ENCODE measurements at places on chromosomes 4 and X.
A peak's percentile ranks its signal among the peaks of the same experiment; 100 is the strongest.

DNA sequence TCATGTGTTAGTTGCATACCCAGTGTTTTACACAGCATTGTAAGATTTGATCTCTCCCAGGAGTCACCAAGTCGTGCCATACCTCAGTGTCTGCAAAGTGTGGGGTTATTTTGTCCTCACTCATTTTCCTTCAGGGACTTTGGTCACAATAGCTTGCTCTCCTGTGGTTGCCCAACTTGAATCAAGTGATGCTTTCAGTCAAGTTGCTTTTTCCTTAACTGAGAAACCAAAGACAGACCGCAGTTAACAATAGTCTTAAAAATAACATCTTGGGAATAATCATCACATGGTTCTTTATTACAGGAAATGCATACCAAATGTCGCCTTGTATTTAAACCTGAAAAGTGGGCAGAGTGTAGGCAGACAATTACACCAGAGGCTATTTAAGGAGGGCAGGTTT is 44.5 kb upstream of the NDP start:
- DNase-seq: no peak

DNA sequence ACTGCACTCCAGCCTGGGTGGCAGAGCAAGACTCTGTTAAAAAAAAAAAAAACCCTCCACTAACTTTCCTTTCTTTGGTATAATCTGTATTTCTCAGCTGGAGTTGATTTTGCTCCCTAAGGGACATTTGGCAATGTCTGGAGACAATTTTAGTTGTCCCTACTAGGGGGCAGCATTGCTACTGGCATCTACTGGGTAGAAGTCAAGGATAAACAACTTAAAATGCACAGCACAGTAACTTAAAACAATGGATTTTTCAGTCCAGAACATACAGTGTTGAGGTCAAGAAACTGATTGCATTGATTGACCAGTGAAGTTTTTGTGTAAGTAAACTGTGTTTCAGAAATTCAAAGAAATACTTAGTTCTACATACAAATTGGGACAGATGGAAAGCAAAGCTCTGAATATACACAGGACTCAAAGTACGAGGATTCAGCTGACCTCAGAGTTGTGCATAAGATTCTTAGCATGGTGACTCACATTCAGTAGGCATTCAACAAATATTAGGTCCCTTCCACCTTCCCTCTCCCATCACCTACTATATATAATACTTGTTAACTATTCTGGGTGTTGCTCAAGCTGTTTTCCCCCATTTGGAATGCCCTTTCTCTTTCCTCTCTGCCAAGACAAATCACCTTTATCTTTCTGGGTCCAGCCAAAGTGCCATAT is 8.8 kb downstream of the DDX53 start:
- DNase-seq: peak; percentile 2

GRCh38 chr4:16883806-16884205 is 14.6 kb downstream of the LDB2 start:
- DNase-seq: no peak

DNA sequence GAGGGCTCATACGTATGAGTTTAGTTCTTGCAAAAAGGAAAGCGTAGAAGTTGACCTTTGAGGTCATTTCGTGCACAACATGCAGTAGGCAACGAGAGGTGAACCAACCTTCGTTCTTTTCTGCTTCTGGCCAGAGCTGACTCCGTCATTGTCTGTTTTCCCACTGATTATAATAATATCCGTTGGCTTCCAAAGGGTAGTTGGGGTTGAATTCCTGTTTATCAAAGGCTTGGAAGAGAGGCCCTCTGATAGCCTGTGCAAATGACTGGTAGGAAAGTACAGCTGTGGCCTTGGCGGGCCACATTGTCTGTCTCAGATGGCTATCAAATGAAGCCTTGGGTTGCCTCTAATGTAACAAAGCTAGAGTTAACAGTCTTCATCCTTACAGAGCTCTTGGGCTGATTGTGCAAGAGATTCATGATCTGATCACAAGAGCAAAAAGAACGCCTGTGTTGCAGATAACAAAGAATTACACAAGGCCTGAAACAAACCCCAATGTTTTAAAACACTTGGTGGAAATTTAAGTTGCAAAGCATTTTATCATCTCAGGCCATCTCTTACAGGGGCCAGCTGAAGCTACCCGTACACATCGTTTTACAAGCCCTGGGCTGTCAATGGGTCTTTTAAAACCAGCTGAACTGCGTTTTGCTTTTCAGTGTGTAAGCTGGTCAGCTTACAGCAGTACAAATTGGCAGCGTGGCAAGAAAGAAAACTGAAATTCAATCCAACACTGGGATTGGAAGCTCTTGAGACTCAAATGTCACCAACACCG is 46.1 kb upstream of the FAM9C start:
- no peak for DNase-seq

GRCh38 chr4:89301003-89301402 is 6.6 kb downstream of the GPRIN3 start:
- no peak for DNase-seq

DNA sequence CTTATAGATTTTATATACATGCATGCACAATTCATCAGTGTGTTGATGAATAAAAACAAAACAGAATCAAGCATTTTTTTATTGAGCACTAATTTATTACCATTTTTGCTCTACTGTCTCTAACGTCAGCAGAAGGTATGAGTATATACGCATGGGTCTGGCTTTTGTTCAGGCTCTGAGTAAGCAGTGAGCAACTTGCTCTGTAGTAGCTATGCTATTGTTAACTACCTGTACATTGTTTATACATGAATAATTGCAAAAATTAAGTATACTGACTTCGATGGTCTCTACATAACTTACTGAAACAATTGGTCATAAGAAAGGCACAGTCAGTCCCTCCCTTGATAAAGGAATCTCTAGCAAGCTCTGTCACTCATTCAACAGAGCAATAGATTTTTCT is 122.9 kb downstream of the RS1 start:
- no peak for DNase-seq

DNA sequence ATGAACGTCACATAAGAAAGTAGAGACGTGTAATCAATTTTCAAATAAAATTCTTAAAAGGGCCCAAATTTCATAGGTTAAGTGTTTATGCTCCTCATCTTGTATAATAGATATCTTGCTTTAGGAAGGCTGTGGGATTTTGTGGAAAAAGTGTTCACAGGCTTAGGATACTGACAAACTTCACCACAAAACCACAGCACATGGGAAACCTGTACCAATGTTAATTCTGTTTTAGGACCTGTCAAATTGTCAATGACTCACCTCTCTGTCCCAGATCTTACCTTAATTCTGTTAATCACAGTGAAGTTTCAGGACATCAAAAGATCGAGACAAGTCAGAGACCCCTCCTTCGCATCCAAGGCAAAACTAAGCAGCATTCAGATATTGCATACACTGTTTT is 24.2 kb downstream of the FGFBP1 start:
- DNase-seq: no peak

DNA sequence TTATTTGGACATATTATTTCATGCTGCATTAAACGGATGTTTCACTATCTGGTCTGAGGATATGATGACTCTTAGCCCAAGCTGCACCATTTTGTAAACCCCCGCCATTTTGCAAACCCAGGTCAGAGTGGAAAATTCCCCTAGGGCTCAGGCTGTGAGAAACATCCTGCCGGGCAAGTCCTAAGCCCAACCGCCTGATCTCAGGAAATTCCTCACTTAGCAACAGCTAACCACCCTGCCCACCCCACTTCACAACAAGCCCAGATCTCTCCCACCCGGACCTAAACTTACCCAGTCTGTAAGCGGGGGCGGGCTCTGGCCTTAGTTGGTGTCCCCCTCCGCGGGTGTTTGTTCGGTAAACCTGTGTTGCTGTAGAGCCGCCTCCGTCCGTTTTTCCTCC is 2747.1 kb downstream of the PCDH7 start:
- DNase-seq: no peak

DNA sequence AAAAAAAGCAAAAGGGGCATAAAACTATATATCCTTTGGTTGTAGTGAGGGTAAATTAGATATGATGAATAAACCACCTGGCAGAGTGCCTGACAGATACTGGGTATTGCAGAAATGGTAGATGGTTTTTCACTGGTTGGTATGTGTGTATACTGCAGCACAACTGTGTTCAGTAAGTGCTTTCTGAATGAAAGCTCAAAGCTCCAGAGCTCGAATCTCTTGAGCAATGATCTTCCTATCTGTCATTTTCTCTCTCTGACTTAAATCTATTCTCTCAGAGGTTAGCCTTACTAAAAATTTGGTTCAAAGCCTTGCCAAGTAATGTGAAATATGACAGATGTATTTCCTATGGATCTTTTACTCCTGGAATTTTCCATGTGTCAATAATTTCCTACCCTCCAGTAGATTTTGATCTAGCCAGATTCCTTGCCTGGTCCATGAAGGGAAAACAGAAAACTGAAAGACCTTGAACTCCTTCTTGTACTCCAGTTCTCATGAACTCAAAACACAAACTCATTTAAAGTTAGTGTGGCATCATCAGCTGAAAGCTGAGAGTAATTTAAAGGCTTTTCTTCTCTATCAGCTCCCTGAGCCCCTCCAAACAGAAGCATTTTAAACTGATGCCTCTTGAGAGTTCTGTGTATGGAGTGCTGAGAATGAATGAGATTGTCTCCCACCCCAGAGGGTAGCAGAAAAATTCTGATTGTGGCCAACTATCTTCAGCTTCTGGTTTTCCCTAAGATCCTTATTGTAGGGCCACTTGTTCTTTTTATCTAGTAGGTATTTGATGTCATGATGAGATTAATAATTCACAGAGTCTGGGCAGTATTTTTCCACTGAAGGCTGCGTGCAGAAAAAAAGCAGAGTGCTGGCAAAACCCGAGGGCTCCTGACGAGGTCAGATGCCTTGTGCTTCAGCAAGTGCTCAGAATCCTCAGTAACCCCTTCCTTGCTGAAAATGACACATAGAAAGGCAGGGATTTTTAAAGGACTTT is 363.4 kb upstream of the BOD1L1 start:
- DNase-seq: no peak

- DNase-seq: no peak
Observed at GRCh38 chr4:6492861-6493657, 20.6 kb upstream of the PPP2R2C start.

DNA sequence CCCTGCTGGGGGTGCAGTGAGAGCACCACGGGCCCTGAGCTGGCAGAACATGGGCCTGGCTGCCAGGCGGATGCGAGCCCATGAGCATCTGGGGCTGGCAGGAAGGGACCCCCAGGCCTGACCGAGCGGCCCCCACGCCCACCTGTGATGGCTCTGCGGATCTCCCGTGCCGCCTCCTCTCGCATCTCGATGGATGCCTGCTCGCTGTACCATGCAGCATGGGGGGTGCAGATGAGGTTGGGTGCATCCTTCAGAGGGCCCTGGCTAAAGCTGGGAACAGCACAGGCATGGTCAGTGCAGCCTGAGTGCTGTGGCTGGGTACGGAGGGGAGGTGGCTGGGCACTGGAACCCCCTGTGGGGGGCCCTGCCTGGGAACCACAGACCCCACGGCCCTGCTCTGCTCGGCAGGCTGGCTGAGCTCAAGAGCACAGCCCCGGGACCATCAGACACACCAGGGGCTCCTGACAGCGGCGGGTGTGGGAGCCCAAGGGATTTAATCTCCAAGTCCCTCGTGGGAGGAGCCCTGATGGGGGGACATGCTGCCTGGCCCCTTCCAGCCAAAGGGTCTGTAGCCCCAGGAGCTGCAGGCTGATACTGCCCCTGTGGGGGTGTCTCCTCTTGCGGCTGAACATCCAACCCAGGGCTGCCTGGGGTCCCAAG is 35.5 kb downstream of the CTBP1 start:
- no peak for DNase-seq

- DNase-seq: no peak
Observed at GRCh38 chr4:153963216-153963615, 174.3 kb upstream of the SFRP2 start.

- no peak for DNase-seq
Observed at GRCh38 chr4:68240620-68241019, 4.9 kb downstream of the TMPRSS11B start.

Measured in AG04449 (cell line).